ENCODE measurements at places on chromosomes 1 and 21.

GRCh38 chr1:172948457-172948856 is 102.3 kb downstream of the TNFSF18 start:
- peak; percentile 14 for DNase-seq

GRCh38 chr1:159900086-159900680 is at the start of gene CFAP45:
Gene CFAP45 (minus strand): TSS chr1:159900165. CDS start chr1:159900098, 67 bp downstream.
- no peak for DNase-seq

- no peak for DNase-seq
Observed at GRCh38 chr1:162703708-162704107, 71.4 kb downstream of the DDR2 start.

- DNase-seq = no peak
Observed at GRCh38 chr1:235974616-235975015, 90.3 kb downstream of the NID1 start.

- no peak for DNase-seq
Observed at GRCh38 chr1:113515498-113515897, 125.2 kb downstream of the MAGI3 start.
